ENCODE measurements at places on chromosomes 16 and 17.
A peak's percentile ranks its signal among the peaks of the same experiment; 100 is the strongest.

DNA sequence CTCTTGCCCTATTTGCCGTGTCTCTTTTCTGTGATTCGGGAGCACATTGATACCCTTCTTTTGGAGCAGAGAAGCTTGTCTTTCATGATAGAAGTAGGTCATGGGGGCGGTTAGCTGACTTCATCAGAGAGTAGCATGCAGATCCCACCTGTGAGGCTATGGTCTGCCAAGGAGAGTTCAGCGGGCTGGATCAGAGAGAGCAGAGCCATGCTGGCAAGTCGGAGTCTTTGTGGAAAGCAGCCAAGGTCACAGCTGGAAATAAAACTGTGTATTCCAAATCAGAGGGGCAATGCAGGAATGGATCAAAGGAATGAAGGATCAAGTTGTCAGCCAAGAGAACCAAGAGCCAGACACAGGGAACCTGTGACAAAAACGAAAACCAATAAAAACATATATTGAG, 595.9 kb downstream of the WWOX start:
- no peak overlapping the region for H3K27ac ChIP-seq
- no peaks in the 10 kb centered on the region for H3K27me3 ChIP-seq
- H3K4me1 ChIP-seq = no peaks in the 10 kb centered on the region
- no peak overlapping the region for H3K4me3 ChIP-seq

DNA sequence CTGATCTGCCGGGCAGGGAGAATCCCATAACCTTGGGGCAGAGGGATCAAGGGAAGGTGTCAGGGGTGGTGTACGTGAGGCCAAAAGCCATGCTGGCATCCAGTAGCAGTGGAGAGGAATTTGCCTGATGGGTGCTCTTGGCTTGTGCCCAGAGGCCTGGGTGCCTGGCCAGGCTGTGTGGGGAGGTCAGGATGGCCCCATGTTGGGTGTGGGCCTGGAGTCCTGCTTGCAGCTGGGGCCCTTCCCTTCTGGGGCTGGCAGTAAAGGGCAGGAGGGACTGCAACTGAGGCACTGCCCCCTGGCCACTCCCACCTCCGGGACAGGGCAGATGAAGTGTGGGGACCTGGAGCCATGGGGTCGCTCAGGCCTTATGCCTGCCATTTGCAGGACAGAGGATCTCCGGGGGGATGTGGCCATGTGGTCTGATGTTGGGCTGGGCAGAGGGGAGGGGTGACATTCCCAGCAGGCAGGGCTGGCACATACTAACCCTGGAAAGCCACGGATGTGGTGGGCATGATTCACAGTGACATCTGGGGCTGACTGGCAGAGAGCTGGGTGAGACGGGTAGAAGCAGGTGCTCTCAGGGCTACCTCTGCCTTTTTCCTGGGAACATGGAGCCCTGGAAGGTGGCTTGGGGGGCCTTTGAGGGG, 3.5 kb downstream of the FMNL1 start:
- H3K27me3 ChIP-seq = peaks cover 36% of the 10 kb centered on the region
- H3K27ac ChIP-seq = no peak overlapping the region
- H3K4me3 ChIP-seq = no peak overlapping the region
- H3K4me1 ChIP-seq = peaks cover 20% of the 10 kb centered on the region

DNA sequence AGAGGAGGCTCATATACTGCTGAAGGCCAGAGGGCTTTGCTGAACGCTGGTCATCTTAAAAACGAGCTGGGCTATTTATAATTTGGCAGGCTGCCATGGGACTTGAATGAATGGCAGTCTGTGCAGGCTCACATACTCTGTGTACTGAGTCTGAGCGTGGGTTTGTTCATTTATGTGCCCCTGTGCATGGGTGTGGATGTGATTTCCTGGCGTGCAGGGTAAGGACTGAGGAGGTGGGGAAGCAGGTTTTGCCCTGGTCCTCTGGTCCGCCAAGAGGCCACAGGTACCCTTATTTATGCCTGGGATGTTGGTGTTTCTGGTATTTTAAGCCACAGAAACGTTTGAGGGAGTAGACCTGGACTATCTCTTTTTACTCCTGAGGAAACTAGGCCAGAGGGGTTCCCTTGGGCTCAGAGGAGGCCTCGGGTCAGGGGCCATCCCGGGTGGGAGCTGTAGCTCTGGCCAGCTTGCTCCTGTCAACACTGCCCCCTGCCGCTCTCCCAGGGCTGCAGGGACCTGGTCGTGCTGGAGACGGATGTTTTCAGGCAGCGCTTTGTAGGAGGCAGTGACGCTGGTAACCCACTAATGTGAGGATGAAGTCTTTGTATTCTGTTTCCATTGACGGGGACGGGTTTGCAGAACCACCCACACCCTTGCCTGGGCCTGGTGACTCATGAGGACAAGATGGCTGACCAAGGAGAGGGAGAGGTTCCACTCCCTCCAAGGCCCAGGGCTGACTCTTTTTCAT, 184.4 kb downstream of the MSI2 start:
- peak; percentile 85 for DNase-seq
- no peaks in the 10 kb centered on the region for H3K36me3 ChIP-seq
- no peaks in the 10 kb centered on the region for H3K27me3 ChIP-seq
- H3K27ac ChIP-seq = peak overlapping the region; percentile 82
- no peak overlapping the region for H3K4me3 ChIP-seq

- no peak within 1 kb of the TSS for H3K27ac ChIP-seq
- no peaks in the 10 kb centered on the region for H3K36me3 ChIP-seq
- no peaks in the 10 kb centered on the region for H3K27me3 ChIP-seq
- peaks cover 23% of the 10 kb centered on the region for H3K4me1 ChIP-seq
These were observed at the start of gene ERBB2 for GRCh38 chr17:39699818-39700147. TSS of gene ERBB2 (plus strand) at chr17:39700064. CDS start at chr17:39700239, 175 bp downstream.

- H3K27me3 ChIP-seq = no peaks in the 10 kb centered on the region
- DNase-seq = no peak
- no peaks in the 10 kb centered on the region for H3K4me1 ChIP-seq
- H3K4me3 ChIP-seq = no peak overlapping the region
- H3K36me3 ChIP-seq = no peaks in the 10 kb centered on the region
These were observed 153.9 kb upstream of the ZKSCAN2 start for GRCh38 chr16:25411396-25412081.

DNA sequence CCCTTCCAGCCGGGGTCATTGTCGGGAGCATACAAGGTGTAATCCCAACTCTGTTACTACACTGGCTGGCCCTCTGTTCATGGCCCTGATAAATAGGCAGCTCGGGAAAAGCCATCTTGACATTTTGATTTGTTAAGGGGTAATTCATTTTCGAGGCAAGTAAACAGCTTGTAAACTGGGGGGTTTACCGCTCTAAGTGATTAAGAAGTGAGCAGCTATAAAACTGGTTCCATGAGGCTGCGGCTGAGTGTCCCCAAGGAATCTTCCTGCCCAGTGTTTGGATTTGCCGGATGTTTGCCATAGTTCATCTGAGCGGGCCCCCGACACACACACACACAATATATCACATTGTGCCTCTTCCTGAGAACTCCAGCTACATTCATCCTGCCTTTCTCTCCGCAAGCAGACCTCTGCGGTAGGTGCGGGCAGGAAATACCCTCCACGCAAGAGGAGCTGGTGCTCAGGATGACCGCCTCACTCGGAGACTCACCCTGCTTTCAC, 92.2 kb downstream of the SOCS1 start:
- no peak for DNase-seq
- H3K27ac ChIP-seq = no peak overlapping the region
- peaks cover 19% of the 10 kb centered on the region for H3K36me3 ChIP-seq

DNA sequence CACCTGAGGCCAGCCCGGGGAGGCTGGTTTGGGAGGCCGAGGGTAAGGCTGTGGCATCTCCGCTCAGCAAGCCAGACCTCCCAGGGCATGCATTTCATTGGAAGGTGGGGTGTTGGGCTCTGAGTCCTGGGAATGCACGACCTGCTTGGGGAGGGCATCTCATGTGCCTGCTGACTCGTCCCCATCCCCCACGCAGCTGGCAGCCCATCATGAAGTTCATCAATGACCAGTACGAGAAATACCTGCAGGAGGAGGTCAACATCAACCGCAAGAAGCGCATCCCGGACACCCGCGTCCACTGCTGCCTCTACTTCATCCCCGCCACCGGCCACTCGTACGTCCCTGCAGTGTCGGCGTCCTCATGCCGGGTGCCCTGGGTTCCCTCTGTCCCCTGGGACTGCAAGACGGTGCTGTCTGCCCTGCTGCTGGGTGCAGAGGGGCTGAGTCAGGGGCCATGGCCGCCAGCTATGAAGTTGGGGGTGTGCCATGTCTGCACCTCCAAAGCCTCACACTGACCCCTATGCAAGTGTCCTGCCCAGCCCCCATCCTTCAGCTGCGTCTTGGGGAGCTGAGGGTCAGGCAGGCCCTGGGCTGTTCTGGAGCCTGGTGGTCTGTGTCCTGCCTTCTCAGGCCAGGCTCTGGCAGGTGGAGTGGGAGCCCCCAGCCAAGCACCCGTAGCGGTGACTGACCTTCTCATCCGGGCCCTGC, 347.9 kb downstream of the SEC14L1 start:
- DNase-seq = no peak
- H3K27me3 ChIP-seq = no peaks in the 10 kb centered on the region
- no peak overlapping the region for H3K27ac ChIP-seq
- no peaks in the 10 kb centered on the region for H3K4me1 ChIP-seq
- H3K4me3 ChIP-seq = no peak overlapping the region
- peaks cover 72% of the 10 kb centered on the region for H3K36me3 ChIP-seq

- no peaks in the 10 kb centered on the region for H3K4me1 ChIP-seq
- no peaks in the 10 kb centered on the region for H3K27me3 ChIP-seq
- DNase-seq = no peak
- peak within 1 kb of the TSS; percentile 40 for H3K27ac ChIP-seq
- peak within 1 kb of the TSS; percentile 98 for H3K4me3 ChIP-seq
These were observed at the start of gene STAT5B for GRCh38 chr17:42276359-42276608. TSS of gene STAT5B (minus strand) at chr17:42276391. CDS start at chr17:42232127, 44,264 bp downstream.

GRCh38 chr16:67579686-67580085, 17.4 kb downstream of the CTCF start:
- DNase-seq = no peak
- H3K27me3 ChIP-seq = no peaks in the 10 kb centered on the region
- no peak overlapping the region for H3K4me3 ChIP-seq
- H3K27ac ChIP-seq = no peak overlapping the region
- no peaks in the 10 kb centered on the region for H3K4me1 ChIP-seq

- peaks cover 2% of the 10 kb centered on the region for H3K4me1 ChIP-seq
- no peak overlapping the region for H3K4me3 ChIP-seq
- no peak for DNase-seq
- no peak overlapping the region for H3K27ac ChIP-seq
- H3K36me3 ChIP-seq = peaks cover 43% of the 10 kb centered on the region
- no peaks in the 10 kb centered on the region for H3K27me3 ChIP-seq
These were observed 7.8 kb downstream of the TRAF7 start for GRCh38 chr16:2163211-2163881.

- H3K4me3 ChIP-seq = peak overlapping the region; percentile 94
- H3K4me1 ChIP-seq = peaks cover 8% of the 10 kb centered on the region
- peak overlapping the region; percentile 73 for H3K27ac ChIP-seq
These were observed 560 bp upstream of the RUSF1 start for GRCh38 chr16:31508706-31509195.

DNA sequence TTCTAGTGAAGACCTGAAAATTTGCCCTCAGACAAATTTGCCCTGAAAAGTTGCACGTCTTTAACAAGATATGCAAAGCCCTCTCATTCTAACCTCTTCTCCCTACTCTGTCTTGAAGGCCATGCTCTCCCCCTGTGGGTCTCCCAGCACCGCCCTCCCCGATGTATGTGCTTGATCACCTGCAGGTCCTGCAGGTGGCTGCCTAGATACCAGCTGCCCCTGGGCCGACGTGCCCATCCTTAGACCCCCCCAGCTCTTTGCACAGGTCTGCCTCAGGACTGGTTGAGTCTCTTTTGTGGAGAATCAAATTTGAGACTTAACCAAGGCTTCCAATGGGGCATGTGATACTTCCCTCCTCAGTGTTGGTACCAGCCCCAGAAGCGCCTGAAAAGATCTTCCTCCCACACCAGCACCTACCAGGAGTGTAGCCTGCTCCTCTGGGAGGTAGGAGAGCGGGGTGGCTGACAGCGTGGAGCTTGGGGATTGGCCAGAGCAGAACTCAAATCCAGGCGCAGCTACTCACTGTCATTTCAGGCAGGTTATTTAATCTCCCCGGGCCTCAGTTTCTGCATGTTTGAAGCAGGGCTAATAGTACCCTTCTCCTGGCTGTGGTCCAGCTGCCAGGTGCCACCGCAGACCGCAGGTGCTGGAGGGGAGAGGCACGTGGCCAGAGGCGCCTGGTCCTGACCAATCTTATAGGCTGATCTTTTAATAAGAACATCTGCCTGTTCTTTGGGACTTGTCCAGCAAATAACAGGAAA, 4.5 kb upstream of the MRPL38 start:
- no peak overlapping the region for H3K4me3 ChIP-seq
- H3K27ac ChIP-seq = no peak overlapping the region
- no peaks in the 10 kb centered on the region for H3K36me3 ChIP-seq

DNA sequence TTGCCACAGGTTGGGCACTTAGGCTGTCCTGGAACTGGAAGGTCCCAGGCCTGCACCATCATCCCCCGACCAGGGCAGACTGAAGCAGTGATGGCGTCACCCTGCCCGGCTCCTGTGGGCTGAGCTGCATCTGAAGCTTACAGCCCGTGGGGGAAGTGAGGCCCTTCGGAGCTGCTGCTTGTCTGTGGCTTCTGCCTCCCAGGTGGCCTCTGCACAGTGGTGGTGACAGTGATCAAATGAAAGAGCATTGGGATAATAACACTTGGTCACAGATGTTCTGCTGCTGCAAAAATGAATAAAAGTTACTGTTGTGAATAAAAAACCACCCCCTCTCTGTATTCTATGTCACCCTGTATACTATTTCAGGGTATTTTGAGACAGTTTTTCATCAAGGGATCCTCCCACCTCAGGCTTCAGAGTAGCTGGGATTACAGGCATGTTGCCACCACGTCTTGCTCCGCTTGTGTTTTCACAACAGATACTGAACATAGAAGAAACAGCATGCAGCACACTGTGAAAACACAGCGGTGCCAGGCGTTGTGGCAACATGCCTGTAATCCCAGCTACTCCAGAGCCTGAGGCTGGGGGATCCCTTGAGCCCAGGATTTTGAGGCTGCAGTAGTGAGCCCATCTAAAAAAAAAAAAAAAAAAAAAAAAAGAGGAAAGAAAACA, 165.0 kb downstream of the LGALS9B start:
- peaks cover 11% of the 10 kb centered on the region for H3K4me1 ChIP-seq
- peaks cover 22% of the 10 kb centered on the region for H3K36me3 ChIP-seq
- no peak overlapping the region for H3K27ac ChIP-seq

DNA sequence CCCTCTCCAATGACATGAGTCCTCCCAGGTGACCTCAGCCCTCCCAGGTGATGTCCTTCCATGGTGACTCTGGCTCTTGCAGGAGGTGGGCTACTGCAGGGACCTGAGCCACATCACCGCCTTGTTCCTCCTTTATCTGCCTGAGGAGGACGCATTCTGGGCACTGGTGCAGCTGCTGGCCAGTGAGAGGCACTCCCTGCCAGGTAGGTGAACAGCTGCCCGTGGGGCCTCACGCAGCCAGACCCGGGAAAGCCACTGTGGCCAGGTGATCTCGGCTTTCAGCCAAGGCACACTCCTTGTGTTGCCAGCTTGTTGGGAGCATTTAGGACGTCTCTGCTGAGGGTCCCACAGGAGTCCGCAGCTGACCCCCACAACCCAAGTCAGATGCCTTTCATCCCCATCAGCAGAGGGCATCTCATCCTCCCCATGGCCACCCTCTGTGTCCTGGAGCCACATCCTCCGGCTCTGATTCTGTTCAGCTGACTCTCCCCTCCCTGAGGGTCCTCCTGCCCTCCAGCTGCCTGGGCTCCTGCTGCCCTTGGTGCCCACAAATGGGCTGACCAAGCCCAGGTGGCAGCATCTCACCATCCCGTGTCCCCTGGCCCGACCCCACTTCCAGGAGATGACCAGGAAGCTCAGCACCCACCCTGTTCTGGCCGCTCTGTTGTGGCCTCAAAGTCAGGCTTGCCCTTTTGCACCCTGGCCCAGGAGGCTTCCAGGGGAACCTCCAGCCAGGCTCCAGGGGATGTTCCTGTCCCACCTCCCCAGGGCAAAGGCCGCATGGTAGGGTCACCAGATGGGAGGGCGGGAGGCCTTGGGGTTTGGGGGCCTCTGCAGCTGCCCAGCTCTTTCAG, 20.1 kb downstream of the USP6 start:
- H3K27ac ChIP-seq = no peak overlapping the region
- no peaks in the 10 kb centered on the region for H3K36me3 ChIP-seq
- H3K27me3 ChIP-seq = no peaks in the 10 kb centered on the region
- no peak overlapping the region for H3K4me3 ChIP-seq
- no peak for DNase-seq

Data from trophoblast cell (in vitro differentiated cells and primary cell).